ENCODE measurements at places on chromosomes 2 and 18.

GRCh38 chr2:64823794-64824193, 165.4 kb upstream of the SLC1A4 start:
- DNase-seq: no peak

GRCh38 chr2:241535871-241536655, 22.5 kb upstream of the BOK start:
- no peak for DNase-seq

- DNase-seq: no peak
These were observed 81.5 kb downstream of the DYSF start for GRCh38 chr2:71534826-71535225.

- no peak for DNase-seq
These were observed 24.0 kb downstream of the CROCC2 start for GRCh38 chr2:240930096-240930630.

DNA sequence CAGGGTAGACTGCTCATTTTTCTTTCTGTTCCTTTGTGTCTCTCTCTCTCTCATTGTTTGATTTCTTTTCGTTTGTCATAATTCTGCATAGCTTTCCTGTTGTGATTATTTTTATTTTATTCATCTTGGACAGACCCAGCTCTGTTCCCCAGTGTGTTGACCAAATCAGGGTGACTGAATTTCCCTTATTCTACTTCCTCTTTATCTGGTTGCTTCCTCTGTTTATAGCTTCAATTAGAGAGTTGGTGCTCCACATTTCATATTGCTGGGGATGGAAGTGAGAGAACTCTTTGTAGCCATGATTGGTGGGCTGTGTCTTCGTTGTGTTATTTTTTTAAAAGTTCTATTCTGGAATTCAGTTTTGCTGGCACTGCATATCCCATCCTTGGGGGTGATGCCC, 19.1 kb downstream of the PROKR1 start:
- no peak for DNase-seq

Data from immature natural killer cell (primary cell).